NCI-H187 treated with DMSO at 0.1 percent for 48 hours (cell line): ENCODE measurements at places on chromosomes 6 and 20.
A peak's percentile ranks its signal among the peaks of the same experiment; 100 is the strongest.

- no peak for DNase-seq
These were observed 18.8 kb downstream of the SLC12A5 start for GRCh38 chr20:46047821-46048220.

GRCh38 chr6:20943040-20943627 lies 408.9 kb downstream of the CDKAL1 start:
- no peak for DNase-seq

- no peak for DNase-seq
These were observed 45.9 kb downstream of the NOL4L start for GRCh38 chr20:32539026-32539816.

GRCh38 chr6:65110031-65110430 lies 597.0 kb downstream of the EYS start:
- DNase-seq = no peak

DNA sequence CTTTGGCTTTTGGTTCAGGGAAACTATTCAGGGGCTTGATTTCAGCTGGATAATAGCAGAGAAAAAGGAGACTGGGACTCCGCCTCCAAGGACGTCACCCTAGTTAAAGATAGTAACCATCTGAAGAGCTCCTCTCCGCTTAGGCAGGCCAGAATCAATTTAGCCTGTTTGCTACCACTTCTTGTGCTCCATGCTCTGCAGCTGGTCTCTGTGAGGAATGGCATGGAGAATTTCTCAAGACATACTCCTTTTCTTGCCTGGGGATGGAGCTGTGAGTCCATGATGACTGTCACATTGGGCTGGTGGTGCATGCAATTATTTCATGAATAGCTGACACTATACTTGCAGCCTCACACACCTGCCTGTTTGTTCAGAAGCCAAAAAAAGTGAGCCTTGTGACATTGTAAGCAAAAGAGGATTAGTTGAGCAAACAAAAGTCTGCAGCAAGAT lies 61.4 kb downstream of the TXLNB start:
- peak; percentile 38 for DNase-seq

DNA sequence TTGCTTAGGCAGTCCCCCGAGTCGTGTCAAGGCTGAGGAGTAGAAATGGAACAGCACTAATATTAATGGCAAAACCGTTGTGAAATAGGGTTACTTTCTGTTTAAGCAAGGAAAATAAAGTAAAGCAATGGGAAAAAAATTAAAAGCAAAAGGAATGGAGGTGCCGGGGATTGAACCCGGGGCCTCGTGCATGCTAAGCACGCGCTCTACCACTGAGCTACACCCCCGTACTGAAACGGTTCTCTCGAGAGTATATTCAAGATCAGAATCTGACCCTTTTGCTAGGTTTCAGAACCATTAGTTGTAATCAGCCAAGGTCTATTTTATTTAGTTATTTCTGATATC lies 85.5 kb downstream of the TRIM27 start:
- DNase-seq = peak; percentile 44
